Activated CD4-positive, alpha-beta T cell treated with anti-CD3 and anti-CD28 coated beads, Interleukin-2, amount 10 ng/mL, durations not matched to agents 7 days and 5 days (primary cell): ENCODE measurements at places on chromosomes 3 and 15. TPM values are rescaled to one million over a fixed set of nuclear protein-coding genes. Genes with fewer than 3 reads are reported as not detected.

The PLSCR4 gene
- total RNA-seq, result 0.12 TPM

The MYO5C gene
- 2.4 TPM for total RNA-seq

The NPAP1 gene
- total RNA-seq, result not detected

The CHAC1 gene
- 4.7 TPM for total RNA-seq

The ANXA2 gene
- total RNA-seq, result 438 TPM

The EPB42 gene
- not detected for total RNA-seq

GRCh38 chr3:108552267-108553159 lies 36.7 kb downstream of the CIP2A start:
- peak; percentile 35 for DNase-seq
- H3K27ac ChIP-seq, result no peak overlapping the region
- peaks cover 2% of the 10 kb centered on the region for H3K4me1 ChIP-seq
- peaks cover 40% of the 10 kb centered on the region for H3K36me3 ChIP-seq
- H3K4me3 ChIP-seq, result no peak overlapping the region
- no peaks in the 10 kb centered on the region for H3K27me3 ChIP-seq

DNA sequence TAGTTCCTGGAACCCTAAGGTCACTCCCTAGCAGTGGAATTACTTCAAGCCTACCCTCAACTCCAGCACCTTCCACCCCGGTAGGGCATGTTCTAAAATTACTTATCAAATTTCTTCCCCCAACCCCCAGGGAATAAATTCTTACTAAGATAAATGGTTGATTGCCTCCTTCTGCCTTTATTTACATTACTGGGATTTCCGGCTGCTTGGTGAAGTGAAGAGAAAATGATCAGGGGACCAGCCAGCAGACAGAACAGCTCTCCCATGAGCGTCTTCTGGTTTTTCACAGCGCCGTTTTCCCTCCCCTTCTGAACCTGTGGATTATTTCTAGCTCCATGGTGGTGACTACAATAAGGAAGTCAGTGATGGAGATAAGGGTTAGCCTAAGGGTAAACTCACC lies 521.5 kb upstream of the PPP2R3A start:
- no peak for DNase-seq
- no peaks in the 10 kb centered on the region for H3K36me3 ChIP-seq
- no peak overlapping the region for H3K4me3 ChIP-seq
- no peak overlapping the region for H3K27ac ChIP-seq
- no peaks in the 10 kb centered on the region for H3K27me3 ChIP-seq

DNA sequence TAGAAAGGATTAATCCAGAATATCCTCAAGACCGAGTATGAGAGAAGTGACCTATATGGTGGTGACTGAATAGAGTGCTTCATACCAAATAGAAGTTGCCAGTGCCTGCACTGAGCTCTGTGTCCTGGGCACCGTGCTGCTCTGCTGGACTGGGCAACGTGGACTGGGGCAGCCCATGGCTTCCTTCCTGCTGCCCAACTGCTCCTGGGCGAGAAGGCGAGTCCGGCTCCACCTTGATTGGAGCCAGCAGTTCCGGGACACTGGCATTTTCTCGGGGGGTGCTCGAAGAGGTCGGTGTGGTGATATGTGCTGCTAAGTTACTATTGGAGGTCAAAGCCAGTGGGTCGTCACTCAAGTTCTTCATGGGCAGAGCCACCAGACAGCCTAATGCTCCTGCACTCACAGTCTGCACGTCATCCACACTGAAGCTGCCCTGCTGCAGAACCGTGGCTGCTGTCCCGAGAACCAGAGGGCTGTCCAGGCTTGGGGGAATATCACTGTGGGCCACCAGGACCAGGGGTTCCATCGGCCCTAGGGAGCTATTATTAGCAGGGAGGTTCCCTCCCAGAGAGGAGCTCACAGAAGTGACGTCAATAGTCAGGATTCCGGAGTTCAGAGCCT lies 14.1 kb downstream of the ZXDC start:
- H3K27ac ChIP-seq, result no peak overlapping the region
- no peak for DNase-seq
- peaks cover 40% of the 10 kb centered on the region for H3K36me3 ChIP-seq
- no peak overlapping the region for H3K4me3 ChIP-seq
- no peaks in the 10 kb centered on the region for H3K27me3 ChIP-seq
- H3K4me1 ChIP-seq, result no peaks in the 10 kb centered on the region

DNA sequence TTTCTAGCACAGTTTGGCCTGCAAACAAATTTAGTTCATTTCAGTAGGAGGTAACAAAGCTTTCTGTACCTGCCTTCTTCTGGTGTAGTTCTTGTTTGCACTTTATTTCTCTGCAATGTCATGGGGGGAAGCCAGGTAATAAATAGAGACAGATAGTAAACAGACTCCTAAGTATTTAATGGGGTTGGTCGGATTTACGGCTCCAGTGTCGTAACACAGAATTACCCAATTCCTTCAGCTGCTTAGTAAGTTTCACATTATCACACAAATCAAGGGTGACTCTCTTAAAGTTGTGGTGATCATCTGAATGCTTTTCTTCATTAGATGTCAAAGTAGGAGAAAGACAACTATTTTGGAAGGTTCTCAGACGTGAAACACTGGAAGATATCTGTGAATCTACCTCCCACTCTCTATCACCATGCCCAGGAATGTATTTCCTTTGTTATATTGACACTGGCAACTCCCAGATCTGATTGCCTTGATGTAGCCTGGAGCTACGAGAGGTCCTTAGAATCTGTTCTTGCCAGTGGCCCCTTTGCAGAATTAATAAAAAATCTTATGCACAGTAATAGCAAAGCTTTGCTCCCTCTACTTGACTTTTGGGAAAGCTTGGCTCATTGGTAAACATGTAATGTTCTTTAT lies 25.0 kb upstream of the TMC3 start:
- H3K4me3 ChIP-seq, result no peak overlapping the region
- no peaks in the 10 kb centered on the region for H3K4me1 ChIP-seq
- H3K27ac ChIP-seq, result no peak overlapping the region
- H3K27me3 ChIP-seq, result peaks cover 3% of the 10 kb centered on the region
- H3K36me3 ChIP-seq, result no peaks in the 10 kb centered on the region

GRCh38 chr3:123750209-123750608 lies 133.9 kb downstream of the MYLK start:
- H3K36me3 ChIP-seq, result no peaks in the 10 kb centered on the region
- H3K27ac ChIP-seq, result no peak overlapping the region
- no peak for DNase-seq
- peaks cover 4% of the 10 kb centered on the region for H3K27me3 ChIP-seq
- H3K4me1 ChIP-seq, result no peaks in the 10 kb centered on the region

DNA sequence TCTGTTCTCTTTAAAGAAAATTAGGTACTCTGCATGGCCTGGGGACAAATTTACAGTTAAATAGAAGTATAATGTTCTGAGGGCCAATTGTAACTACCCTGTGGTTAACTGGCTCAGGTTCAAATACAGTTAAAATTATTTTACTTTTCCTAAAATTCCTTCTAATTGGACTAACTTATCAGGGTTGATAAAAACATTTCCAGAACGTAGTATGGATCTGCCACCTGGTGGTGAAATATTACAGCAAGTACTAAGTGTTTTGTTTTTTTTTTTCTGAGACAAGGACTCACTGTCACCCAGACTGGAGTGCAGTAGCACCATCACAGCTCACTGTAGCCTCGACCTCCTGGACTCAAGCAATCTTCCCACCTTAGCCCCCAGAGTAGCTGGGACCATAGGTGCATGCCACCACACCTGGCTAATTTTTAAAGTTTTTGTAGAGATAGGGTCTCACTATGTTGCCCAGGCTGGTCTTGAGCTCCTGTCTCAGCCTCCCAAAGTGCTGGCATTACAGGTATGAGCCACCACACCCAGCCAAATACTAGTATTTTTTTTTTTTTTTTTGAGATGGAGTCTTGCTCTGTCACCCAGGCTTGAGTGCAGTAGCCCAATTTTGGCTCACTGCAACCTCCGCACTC lies 29.2 kb downstream of the NEO1 start:
- no peak overlapping the region for H3K4me3 ChIP-seq
- peak; percentile 34 for DNase-seq
- H3K36me3 ChIP-seq, result no peaks in the 10 kb centered on the region
- H3K27ac ChIP-seq, result no peak overlapping the region
- no peaks in the 10 kb centered on the region for H3K4me1 ChIP-seq

- no peak overlapping the region for H3K27ac ChIP-seq
- no peak overlapping the region for H3K4me3 ChIP-seq
- DNase-seq, result no peak
- H3K36me3 ChIP-seq, result no peaks in the 10 kb centered on the region
- no peaks in the 10 kb centered on the region for H3K27me3 ChIP-seq
Observed at GRCh38 chr3:160001148-160001760, 12.6 kb downstream of the IL12A start.

DNA sequence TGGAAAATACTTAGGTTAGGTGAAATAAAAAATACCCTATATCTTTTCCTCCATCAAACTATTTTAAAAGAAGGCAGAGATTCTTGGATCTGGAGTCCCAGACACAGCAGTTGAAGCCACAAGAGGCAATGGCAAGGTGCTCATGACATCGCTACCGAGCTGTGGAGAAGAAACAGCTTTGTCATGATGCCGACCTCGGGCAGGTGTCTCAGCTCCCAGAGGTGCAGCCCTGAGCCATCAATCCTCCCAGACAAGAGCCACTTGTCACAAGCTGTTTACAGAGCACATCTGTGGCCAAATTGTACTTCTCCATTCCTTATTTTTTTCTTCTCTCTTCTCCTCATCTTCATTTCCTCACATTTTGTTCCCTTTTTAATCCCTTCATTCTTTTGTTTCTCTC lies 50.8 kb downstream of the GPR176 start:
- H3K27me3 ChIP-seq, result peaks cover 32% of the 10 kb centered on the region
- H3K4me1 ChIP-seq, result peaks cover 1% of the 10 kb centered on the region
- DNase-seq, result no peak
- no peaks in the 10 kb centered on the region for H3K36me3 ChIP-seq

- H3K36me3 ChIP-seq, result peaks cover 2% of the 10 kb centered on the region
- H3K4me1 ChIP-seq, result no peaks in the 10 kb centered on the region
Observed at GRCh38 chr3:177234121-177234520, 36.8 kb upstream of the TBL1XR1 start.
